ENCODE measurements at places on chromosomes 2 and 18.

DNA sequence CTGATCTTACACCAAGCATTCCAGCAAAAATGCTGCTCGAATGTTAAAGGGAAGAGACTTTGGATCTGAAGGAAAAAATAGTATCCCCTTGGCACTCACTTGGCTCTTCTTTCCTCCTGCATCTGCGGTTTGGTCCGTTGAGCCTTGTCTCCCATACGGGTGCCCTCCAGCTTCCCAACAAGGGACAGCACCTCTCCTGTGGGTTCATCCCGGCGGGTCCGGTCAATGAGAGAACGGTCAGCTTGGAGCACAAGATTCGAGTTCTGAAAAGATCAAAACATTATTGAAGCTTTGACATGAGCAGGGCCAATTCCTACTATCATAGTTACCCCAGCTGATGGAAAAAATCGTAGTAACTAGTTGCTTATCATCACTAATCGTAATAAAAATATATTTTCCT, 740 bp downstream of the SNRNP200 start:
- DNase-seq = no peak

- no peak for DNase-seq
Measured at GRCh38 chr18:76318607-76319006, 176.4 kb downstream of the ZNF516 start.

- no peak for DNase-seq
Measured at GRCh38 chr18:63970809-63971205, 926 bp downstream of the SERPINB8 start.

DNA sequence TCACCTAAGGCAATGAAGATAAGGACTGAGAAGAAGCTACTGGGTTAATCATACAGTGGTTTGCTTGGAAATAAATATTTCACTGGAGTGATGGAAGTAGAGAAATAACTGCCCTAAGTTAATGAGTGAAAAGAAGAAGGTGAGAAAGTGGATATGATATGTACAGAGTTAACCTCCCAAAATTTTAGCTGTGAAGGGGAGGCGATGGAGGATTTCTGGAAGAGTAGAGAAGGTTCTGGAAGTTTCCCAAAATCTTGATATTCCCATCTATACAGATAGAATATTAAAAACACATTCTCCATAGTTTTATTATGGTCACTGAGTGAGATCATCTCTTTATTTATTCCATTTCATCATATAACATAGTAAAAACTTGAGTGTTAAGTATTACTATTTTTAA, 296.6 kb upstream of the RGPD4 start:
- no peak for DNase-seq

DNA sequence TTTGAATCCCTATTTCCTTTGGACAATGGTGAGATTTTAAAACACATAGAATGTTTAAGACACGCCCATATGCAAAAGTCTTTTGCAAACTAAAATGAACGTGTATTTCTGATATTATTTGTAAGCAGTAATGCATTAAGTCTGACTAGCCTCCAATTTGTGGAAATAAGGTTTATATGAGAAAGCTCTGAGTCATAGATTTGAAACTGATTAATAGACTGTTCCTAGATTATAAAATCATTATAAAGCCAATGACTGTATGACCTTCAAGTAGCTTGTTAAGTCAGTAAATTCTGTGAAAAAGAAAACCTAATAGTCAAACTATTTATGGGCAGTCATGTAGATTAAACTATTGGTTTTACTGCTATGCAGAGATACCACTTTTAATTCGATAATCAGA, 12.8 kb upstream of the EFEMP1 start:
- DNase-seq = no peak

DNA sequence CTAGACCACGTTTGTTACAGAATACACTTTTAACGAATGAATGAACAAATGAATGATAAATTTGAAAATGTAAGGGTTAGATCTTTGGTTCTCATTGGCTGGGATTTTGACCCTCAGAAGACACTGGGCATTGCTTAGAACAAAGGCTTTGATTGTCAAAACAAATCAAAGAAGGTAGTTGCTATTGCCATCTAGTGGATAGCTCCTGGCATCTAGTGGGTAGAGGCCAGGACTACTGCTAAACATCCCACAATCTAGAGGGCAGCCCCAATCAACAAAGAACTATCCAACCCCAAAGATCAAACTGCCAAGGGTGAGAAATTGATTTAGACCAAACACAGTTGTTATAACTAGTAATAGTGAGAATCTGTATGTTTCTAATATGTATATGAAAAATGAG, 552.3 kb downstream of the KCNJ3 start:
- DNase-seq = no peak

DNA sequence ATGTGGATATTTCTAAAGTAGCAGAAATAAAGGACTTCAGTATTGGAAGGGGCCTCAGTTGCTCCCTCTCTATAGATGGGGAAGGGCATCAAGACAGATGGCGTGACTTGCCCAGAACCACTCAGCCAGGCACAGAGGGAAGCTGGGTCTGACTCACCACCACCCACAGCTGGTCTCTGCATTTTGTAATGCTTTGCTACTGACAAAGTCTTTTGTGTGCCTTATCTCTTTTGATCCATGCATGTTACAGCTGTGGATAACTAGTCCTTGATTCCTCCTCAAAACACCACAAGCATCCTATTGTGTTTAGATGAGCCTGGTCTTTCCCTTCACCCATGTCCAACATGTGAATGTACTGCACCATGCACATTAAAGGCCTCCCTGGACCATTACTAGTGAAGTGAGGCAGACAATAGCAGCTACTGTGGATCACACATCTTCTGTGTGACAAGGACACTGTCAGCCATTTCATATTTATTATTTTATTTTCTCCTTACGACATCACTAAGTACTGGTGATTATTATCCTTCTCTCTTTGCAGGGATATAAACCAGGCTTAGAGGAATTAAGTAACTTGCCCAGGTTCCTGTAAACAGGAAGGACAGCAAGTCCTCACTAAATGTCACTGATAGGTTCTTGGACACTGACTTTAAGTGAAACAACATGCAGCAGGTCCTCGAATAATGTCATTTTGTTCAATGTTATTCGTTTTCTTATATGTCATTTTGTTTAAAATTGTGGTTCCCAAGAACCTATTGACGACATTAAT, 29.6 kb upstream of the IL37 start:
- DNase-seq = no peak

- no peak for DNase-seq
Measured at GRCh38 chr2:69701100-69701945, 40.6 kb upstream of the ANXA4 start.

DNA sequence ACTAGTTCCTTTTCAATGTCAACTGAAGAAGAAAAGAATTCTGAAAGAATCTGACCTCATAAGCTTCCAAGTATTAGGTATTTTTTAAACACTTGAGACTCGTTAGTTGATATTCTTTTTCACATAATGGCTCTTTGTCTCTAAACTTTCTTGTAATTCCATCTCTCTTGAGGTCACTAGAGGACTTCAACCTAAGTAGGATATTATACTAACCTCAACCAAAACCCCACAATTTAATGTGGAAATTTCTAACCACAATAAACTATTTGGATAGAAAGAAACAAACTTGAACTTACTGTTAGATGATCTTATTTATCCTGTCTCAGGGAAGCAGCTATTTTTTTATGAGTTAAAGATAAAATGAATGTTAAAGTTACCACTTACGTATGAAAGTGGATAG, 206.9 kb upstream of the FSIP2 start:
- DNase-seq = no peak

DNA sequence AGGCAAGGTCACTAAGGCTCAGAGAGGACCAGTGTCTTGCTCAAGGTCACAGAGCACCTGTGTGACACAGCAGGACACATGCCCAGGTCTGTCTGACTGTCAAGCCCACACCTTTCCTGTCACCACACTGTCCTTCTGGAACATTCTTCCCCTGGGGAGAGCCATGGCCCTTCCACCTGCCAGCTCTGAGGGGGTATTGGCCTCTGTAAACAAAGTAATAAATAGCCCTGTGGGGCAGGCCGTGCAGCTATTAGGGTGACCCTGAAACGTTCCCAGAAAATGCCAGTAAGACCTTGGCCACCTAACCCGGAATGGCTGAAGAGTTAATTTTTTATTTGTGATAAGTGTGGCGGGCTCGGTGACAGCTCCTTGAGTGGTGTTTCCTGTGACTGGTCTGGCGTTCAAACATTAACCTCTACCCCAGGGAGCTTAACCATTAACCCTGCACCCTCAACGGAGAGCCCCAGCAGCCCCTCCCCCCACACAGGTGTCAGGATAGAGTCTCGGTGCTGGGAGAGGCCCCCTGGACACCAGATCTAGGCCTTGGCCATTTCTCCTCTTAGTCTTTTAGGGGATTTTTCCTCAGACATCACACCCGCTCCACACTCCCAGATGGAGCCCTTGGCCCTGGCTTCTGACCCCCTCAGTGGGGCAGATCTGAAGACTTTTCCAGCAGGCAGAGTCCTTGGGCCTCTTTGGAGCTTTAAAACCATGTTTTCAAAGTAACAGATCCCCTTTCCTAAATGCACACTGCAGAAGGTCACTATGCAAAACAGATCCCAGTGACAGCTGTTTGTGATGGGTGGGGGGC, 36.6 kb downstream of the SCTR start:
- DNase-seq = no peak

DNA sequence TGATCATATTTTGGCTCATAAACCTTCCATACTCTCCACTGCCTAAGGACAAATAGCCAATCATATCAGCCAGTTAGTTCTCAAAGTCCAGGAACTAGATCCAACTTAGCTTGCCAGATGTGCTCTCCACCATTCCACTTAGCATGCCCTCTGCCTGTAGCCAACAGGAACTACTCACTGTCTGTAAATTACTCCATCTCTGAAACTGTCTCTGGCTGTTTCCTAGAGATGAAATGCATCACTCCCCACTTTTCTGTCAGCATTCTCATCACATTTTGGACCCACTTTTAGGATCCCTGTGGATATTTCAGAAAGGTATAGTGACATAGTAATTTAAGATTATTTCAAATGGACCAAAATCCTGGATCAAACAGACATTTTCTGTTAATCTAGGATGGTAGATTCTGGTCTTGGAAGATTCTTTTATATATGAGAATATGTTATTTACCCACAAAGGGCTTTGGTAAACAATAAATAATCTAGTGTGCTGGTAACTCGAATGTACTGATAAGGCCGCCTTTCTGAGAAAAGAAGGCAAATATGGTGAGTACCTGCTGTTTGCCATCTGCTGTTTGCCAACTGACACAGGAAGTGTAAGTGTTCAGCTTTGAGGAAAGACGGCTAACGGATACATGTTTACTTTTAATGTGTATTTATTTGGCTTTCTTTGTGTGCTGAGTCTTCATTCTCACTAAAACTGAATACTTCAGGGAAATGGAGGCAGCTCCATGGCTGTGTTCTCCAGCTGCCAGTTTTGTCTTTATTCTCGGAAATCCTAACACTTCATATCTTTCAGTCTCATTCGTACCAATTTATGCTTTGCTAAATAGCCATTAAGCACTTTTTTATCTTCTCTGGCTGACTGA, 79.5 kb downstream of the EVA1A start:
- DNase-seq = no peak

DNA sequence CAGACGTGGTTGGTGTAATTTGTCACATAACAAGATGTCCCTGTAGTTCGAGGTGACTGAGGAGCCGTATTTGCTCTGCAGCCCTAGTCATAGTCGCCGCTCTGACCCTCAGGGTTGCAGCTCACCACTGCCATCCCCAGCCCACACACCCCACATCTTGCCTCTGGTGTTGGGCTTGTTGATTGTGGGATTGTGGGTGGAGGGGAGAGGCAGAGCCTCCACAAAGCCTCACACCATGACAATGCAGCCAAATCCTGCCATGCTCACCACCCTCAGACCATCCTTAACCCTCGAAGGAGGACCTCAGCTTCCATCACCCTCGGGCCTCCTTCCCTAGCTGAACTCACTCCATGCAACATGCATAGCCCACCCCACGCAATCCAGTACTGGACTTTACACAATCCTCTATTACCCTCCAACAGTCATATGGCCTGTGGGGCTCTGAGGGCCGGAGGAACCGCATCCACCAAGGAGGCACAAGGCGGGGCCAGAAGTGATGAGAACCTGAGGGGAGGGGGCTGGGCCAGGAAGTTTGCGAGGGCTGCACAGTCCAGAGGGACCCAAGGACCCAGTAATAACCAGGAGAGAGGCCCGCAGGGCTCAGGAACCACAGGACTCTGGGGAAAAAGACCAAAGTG, 11.6 kb downstream of the PKDCC start:
- DNase-seq = no peak

- no peak for DNase-seq
Measured at GRCh38 chr18:48889115-48889941, 61.4 kb downstream of the SMAD7 start.

- no peak for DNase-seq
Measured at GRCh38 chr2:16284941-16285625, 344.7 kb downstream of the MYCN start.

DNA sequence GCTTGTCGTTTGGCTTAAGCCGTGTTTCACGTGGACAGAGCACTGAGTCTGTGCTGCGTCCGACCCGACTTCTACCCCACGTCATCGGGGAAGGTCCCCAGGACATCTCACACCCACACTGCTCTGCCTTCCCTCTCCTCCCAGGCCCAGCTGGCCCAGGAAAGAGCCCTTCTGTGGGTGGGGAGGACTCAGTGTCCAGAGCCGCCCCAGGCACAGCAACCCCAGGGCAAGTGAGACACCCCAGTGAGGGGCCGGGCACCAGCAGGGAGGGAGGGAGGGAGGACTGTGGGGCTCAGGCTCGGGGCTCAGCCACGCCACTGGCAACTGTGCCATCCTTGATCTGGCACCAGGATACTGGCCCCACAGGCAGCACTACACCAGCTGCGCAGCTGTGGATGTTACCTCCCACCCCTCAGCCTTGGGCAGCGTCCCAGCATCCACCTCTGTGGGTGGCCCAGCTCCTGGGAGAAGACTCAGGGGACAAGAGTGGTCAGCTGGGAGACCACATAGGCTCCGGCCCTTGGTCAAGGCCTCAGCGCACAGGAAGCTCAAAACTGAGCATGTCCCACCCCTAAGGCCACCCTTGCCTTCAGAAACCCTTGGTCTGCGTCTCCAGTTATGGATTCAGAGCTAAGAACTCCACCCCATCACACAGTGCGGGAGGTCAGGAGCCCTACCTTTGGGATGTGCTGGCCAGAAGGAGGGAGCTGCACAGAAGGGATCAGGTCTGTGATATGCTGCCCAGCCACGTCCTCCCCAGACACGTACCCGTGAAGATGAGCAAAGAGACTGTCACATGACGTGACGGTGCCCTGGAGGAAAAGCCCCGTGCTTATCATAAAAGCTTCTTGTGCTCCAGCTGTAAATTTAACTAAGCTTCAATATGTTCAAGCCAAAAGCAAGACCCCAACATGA, 11.7 kb downstream of the PASK start:
- DNase-seq = no peak

DNA sequence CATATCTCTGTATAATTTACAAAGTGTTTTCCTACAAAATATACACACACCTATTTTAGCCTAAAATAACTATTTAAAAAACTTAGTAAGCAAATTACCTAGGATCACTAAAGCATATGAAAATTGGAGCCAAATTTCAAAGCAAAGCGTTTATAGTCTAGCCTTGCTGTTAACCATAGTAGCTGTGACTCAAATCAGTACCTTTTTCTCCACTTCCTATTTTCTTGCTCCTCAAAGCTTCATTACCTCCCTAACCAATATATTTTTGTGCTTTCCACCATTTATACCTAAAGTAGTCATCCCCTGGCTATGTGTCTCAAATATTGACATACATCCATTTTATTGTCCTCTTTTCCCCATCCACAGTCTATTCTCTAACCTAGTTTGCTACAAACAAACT, 73.1 kb downstream of the ERBB4 start:
- no peak for DNase-seq

- no peak for DNase-seq
Measured at GRCh38 chr2:145321344-145321743, 801.4 kb upstream of the ZEB2 start.

All from stimulated activated CD8-positive, alpha-beta memory T cell treated with anti-CD3 and anti-CD28 coated beads, Interleukin-15, amount 100 ng/mL, for 4 hours (primary cell).